ENCODE measurements at places on chromosomes 5 and 9.

GRCh38 chr9:110192531-110193261 lies 15.3 kb downstream of the C9orf152 start:
- DNase-seq = no peak

GRCh38 chr9:129868872-129869486 lies 33.7 kb downstream of the USP20 start:
- no peak for DNase-seq

GRCh38 chr9:107460153-107461023 lies 29.2 kb downstream of the KLF4 start:
- no peak for DNase-seq

DNA sequence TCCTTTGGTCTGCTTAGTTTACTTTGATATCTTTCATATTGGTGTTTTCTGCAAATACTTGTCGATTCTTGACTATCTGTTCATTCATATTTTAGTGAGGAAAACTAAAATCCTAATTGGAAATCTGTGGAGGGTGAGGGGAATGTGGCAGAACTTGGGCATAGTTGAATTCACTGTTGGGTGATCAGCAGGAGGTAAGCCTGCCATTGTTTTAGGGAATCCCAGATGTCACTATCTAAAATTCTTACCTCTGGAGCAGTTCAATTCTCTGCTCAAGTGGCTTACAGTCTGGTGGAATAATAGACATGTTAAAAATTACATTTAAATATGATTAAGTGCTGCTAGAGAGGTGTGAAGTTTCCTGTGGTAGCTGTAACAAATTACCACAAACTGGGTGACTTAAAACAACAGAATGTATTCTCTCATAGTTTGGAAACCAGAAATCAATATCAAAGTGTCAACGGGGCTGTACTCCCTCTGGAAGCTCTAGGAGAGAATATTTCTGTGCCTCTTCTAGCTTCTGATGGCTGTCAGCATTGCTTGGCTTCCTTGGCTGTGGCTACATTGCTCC lies 90.3 kb upstream of the GCNT4 start:
- DNase-seq = no peak

- no peak for DNase-seq
Measured at GRCh38 chr5:83973925-83974815, 253.5 kb upstream of the HAPLN1 start.

- no peak for DNase-seq
Measured at GRCh38 chr9:97809666-97810344, 43.2 kb upstream of the FOXE1 start.

DNA sequence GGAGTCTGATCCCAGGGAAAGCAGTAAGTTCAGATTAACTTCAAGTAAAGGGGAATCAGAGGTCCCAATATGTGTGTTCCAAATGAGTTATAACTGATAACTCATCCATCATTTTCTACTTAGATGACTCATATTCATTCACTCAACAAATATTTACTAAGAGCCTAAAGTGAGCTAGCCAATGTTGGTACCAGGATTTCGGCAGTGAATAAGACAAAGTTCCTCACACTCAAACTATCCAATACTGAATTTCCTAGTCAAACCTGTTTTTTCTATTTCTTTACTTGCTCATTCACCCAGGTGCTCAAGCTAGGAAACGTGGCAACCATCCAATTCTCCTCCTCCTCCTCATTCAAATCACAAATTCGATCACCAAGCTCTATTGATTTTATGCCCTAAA lies 25.8 kb downstream of the FBXW2 start:
- DNase-seq = no peak

DNA sequence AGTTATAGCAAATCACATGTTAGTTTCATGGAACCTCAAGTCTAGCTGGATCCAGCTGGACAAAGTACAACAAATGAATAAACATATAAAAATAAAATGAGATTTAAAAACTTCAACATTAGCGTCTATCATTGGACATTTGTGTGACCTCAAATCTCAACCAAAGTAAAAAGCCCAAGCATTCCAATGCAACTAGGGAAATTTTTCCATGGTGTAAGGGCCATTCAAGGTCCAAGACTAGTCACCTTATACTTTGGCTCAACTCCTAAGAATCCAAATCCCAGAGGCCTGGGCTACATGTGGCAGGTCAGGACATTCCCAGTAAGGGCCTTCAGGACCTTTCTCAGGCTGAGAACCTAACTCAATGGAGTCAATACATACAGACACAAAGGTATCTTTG lies 137.4 kb upstream of the DMAC1 start:
- no peak for DNase-seq

DNA sequence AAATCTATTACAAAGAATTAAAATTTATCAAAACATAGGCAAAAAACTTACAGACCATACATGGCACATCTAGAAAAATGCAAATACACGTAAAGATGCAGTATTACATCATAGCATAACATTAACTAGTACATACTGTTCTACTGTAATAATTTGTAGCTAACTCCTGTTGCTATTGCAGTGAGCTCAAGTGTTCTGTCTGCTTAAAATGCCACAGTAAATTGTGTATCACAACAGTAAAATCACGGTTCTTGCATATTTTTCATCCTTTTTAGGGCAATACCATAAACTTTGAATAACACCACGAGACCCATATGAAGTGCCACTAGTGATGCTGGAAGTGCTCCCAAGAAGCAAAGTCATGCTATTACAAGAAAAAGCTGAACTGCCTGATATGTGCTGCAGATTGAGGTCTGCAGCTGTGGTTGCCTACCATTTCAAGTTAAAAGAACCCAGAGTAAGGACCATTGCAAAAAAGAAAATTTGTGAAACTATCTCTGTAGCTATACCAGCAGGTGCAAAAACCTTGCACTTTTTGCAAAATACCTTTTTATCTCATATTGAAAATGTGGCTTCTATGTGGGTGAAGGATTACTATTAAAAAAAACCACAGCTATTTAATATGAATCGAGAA lies 14.2 kb downstream of the HOMER1 start:
- DNase-seq = no peak

All from HCT116 (cell line).